H7 (cell line): ENCODE measurements at places on chromosomes 5 and 9.

- no peak for DNase-seq
These were observed 15.6 kb upstream of the CD74 start for GRCh38 chr5:150428106-150428876.

- DNase-seq: peak; percentile 69
These were observed 6.7 kb downstream of the N4BP3 start for GRCh38 chr5:178119915-178120606.

DNA sequence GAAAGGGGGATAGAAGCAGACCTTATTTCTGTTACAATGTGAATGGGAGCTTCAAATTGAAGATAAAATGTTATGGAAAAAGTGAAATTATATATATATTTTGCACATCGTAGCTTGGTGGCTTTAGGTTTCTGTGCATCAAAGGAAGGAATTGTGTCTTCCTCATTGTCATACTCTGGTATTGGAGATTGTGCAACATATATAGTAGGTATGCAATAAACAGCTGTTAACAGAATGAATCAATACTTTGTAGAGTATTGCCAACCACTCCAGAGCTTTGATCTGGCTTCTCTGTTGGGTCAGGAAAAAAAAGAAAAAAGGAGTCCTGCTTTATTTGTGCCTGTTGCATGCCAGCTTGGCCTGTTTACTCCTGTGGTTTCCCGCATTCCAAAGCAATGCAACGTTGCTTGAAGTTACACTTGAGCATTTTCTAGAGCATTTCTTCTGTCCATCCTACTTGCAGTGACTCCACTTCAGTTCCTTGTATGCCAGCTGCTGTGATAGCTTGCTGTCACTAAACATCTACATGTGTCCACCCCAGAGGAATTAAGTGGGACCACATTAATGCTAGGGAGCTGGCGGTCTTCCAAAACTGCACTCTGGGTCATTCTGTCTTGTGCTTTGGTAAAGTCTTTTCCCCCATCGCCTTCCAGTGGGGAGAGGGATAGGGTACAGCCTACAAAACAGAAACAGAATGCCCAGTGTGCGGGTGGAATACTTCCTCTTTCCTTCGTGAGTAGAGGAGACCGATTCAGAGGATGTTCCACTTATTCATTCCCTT lies 62.0 kb upstream of the MEF2C start:
- DNase-seq: no peak

DNA sequence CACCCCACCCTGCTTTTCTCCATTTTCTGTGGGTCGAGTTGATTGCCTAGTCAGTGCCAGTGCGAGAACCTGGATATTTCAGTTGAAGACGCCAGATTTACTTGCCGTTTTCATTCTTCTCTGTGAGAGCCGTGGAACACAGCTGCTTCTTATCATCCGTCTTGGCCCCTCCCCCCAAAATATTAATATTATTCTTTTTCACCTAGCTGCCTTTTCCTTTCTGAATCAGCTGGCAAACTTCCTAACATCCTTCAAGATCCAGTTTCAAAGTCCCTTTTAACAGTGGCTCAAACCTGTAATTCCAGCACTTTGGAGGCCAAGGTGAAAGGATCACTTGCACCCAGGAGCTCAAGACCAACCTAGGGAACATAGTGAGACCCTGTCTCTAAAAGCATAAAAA lies 117.1 kb upstream of the RASA1 start:
- DNase-seq: no peak

DNA sequence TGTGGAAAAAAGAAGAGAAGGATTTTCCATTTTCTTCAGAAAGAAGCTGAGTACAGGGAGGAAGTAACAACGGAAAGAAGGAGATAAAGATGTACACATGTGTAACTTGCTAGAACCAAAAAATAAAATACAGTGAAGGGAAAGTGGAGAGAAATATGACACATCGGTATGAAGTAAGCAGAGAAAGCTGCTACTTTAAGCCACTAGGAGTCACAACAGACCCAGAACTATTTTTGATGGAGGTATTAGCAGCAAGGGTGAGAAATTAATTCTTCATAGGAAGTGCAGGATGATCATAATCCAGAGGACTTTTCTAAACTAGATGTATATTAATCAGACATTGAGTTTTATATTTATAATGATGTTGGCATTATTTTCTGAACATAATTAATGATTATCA lies 88.5 kb downstream of the FAM174A start:
- DNase-seq: no peak

- no peak for DNase-seq
These were observed 153.8 kb upstream of the FST start for GRCh38 chr5:53326424-53327153.

- DNase-seq: no peak
These were observed 67.3 kb downstream of the SNX30 start for GRCh38 chr9:112817860-112818203.

- no peak for DNase-seq
These were observed 45.8 kb downstream of the KIAA1958 start for GRCh38 chr9:112532427-112532826.

GRCh38 chr5:6837519-6838110 lies 124.4 kb downstream of the TENT4A start:
- DNase-seq: peak; percentile 38

DNA sequence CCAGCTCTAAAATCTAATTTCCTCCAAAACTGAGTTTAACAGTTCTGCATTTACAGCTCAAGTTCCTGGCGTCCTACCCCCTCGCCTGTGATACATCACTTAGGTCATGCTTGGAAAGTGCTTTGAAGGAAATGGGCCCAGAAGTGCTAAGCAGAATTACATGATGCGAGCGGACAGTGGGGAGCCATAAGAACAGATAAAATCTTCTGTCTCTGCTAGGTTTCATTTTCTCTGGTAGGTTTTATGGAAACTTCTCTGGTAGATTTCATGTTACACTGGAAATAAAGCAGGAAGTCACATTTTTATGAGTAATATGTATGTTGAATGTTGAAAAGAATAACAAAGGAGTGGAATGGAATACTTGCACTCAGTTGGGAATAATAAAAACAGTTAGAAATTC lies 138.3 kb downstream of the ZDHHC21 start:
- no peak for DNase-seq

- DNase-seq: peak; percentile 31
These were observed 21.5 kb upstream of the COL5A1 start for GRCh38 chr9:134619983-134620661.

GRCh38 chr5:57448751-57449150 lies 33.9 kb downstream of the ACTBL2 start:
- DNase-seq: no peak

- DNase-seq: no peak
These were observed 46.4 kb upstream of the EDIL3 start for GRCh38 chr5:84430863-84431663.

DNA sequence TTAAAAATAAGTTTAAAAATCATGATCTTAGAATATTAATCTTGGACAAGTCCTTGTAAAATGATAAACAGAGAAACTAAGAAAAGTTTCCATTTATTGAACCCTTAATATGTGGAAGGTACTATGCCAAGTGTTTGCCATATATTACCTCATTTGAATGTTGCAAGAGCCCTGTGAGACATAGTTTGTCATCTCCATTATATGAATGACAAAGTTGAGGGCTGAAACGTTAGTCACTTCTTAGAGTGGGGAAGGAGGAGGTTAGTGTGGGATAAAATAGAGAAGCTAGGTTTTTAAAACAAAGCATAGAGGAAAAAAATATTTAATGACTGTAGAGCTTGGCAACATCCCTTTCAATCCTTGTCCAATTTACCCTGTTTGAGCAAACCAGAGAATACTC lies 2.0 kb downstream of the TNC start:
- no peak for DNase-seq

DNA sequence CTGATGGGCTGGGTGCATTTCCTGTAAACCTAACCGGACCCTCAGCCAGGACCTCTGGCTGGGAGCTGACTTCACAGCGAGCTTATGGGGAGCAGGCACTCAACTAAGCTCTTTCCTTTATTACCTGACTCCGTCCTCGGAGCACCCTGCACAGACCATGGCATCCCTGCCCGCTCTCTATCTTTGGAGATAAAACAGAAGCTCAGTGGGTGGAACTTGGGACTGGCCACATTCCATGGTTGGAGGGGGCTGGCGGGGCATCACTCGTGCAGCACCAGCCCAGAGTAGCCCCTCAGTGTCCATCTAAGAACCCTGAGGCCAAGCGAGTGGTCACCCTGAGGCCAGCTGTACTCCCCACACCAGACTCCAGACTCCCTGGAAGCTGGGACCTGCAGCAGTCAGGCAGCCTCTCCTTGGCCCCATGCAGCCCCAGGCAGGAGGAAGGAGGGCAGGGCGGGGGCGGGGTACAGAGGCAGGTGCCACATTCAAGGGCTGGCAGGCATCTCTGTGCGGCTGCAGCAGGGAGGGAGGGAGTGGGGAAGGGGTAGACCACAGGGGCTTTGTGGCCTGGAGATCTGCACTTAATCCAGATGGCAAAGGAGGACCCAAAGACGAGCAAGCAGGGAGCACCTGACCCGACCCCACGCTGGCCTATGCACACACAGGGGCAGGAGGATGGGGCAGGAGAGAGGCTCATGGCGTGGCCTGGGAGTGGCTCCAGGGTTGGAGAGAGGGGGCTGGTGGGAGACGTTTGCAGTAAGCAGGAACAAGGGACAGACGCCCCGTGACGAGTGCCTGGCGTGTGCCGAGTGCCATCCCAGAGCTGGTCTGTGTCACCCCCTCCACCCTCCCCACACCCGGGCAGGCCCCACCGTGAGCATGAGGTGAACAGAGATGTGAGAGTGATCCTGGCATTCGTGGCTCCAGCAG lies 26.1 kb downstream of the GLT6D1 start:
- DNase-seq: peak; percentile 65

- no peak for DNase-seq
These were observed 42.1 kb downstream of the DTWD2 start for GRCh38 chr5:118946138-118946800.

GRCh38 chr5:8897316-8897715 lies 648.6 kb downstream of the SEMA5A start:
- DNase-seq: no peak

DNA sequence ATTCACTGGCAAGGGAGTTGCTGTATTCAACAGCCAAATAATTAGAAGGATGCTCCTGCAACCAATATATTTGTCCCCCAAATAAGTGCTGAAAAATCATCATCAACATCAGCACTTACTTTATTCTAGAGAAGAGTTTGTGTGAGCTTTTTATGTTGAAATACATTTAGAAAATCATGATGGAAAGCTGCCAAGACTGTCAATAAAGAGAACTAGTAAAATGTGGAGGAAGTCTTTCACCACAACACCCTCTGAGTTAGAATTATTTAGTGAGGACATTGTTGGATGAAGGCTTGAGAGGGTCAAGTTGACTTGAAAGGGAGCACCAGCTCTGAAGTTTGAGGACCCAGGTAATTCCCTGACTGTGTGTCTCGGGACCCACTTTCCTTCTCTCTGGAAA lies 100.2 kb upstream of the TBCA start:
- DNase-seq: no peak

DNA sequence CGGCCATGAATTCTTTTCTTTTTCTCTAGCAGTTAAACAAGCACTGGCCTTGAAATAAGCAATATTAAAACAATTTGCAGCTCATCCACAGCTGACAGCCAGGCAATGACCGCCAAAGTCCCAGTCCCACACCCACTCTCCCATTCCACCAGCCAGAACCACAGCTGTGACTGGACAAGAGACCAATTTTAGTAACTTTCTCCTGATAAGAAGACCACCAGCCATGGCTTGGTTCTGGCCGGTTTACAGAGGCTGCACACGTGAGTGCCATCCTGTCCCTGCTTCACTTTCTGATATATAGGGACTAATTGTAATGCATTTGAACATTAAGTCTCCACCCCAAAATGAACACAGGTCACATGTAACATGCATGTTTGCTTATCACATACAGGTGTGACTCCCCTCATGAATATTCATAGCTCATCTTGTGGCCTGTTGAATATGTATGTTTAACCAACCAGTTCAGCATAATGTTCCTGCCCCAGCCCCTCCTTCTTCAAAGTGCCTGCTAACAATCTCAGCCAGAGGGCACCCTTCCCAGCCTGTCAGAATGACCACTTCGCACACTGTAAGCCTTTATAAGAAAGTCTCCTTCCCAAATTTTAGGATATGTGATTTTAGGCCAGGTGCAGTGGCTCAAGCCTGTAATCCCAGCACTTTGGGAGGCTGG lies 23.9 kb upstream of the FANCC start:
- peak; percentile 57 for DNase-seq

DNA sequence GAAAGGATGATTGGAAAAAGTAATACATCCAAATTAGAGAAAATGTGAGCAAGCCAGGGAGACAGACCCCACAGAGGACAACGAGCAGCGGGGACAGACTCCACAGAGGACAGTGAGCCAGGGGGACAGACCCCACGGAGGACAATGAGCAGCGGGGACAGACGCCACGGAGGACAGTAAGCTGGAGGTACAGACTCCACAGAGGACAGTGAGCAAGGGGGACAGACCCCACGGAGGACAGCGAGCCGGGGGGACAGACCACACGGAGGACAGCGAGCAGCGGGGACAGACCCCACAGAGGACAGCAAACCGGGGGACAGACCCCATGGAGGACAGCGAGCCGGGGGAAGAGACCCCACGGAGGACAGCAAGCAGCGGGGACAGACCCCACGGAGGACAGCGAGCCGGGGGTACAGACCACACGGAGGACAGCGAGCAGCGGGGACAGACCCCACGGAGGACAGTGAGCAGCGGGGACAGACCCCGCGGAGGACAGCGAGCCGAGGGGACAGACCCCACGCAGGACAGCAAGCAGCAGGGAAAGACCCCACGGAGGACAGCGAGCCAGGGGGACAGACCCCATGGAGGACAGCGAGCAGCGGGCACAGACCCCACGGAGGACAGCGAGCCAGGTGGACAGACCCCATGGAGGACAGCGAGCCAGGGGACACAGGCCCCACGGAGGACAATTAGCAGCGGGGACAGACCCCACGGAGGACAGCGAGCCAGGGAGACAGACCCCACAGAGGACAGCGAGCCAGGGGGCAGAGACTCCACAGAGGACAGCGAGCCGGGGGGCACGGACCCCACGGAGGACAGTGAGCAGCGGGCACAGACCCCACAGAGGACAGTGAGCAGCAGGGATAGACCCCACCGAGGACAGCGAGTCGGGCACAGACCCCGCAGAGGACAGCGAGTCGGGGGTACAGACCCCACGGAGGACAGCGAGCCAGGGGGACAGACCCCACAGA lies 1.9 kb upstream of the ZDHHC11 start:
- DNase-seq: no peak

GRCh38 chr5:52065182-52065581 lies 681.9 kb downstream of the ISL1 start:
- DNase-seq: no peak

DNA sequence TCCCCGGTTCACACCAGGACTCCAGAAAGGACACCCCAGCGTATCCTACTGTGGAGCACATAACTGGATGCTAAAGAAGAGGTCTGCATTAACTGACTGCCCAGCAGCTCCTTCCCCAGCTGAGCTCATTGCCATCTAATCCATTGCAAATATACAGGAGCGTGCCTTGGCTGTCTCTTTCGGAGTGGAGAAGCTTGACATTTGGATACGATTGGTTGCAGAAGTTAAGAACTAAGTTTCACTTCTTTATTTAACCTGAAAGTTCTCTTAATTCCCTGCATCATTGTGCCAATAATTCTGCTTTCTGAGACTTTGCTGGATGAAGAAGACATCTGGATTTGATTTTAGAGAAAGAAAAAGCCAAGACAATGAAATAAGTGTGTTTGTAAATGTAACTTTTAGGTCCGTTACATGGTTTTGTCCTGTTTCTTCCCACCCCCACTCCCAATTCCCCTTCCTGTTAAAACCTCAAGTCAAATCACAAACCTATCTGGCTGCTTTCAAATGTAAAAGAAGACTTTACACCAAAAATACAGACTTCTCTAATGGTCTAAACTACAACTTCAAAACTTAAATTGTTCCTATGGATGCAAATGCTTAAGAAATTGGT lies 33.9 kb downstream of the TAS2R1 start:
- DNase-seq: no peak
